ENCODE measurements at places on chromosomes 7 and 10. TPM values are rescaled to one million over a fixed set of nuclear protein-coding genes. Genes with fewer than 3 reads are reported as not detected.

DNA sequence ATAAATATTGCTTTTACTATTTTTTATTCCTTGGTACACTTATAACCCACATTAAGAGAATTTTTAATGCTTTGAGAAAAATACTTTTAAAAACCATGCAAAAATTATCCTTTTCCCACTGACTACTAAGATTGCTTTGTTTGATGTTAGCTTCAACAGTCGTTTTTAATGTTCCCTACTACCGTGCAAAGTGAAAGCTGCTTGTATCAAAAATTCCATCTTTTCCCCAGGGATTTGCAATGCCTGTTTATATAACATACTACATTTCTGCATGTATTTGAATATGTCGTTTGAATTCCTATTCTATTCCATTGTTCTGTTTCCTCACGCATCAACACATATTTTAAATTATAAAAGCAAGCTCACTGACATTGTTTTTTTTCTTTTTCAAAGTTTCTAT, 54.4 kb downstream of the TFPI2 start:
- no peak for DNase-seq

- DNase-seq = no peak
These were observed 1183.7 kb upstream of the SORCS1 start for GRCh38 chr10:108348215-108348614.

SUN3 gene
- not detected for total RNA-seq

DNA sequence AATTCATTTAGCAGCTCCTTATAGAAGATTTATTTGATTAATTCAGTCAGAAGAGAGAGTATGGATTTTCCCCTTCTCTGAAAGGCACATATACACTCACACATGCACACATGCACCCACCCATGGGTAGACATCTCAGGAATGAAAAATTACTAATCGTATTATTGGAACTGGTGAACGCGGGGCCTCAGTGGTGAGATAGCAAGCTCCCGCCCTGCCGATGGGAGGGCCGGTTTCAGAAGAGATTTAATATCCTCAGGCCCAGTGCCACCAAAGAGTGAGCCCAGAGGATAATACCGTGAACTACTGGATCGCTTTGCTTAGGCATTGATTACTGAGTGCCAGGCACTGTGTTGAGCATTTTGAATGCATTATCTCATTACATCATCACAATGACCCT, 38.0 kb upstream of the EMX2 start:
- DNase-seq = no peak

DNA sequence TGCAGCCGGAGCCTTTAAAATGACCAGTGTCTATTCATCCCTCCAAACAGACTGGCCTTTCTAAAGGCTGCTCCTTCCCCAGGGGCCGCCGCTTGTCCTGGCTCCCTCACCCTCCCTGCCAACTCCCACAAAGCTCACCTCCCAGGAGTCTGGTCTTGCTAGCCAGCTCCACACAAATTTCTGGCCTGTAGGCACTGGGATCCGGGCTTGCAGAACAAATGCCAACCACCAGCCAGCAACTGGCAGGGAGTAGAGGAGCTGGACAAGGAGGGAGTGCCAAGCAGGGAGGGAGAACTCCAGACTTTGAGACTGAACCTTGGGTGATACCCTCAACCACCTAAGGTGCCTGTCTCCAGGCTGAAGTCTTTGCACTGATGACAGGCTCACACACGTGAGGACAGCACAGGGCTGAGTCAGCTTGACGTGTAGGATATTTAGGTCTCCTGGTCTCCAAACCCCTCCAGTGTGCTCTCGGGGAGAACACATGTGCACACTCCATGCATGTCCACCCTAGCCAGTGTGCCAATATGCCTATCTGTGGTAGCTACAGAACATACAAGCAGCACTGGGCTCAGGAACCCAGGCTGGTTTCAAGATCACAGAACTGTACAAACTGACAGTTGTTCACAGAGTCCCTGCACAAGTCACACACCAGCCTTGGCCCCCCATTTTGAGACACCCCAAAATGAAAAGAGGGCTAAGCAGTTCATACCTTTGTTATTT, 6.0 kb downstream of the PAX2 start:
- DNase-seq = no peak

- DNase-seq = no peak
These were observed 116.2 kb upstream of the SH2B2 start for GRCh38 chr7:102170393-102170970.

GRCh38 chr10:2899246-2899951, 167.9 kb upstream of the PFKP start:
- no peak for DNase-seq

- peak; percentile 59 for DNase-seq
These were observed 152.0 kb downstream of the MACC1 start for GRCh38 chr7:20064974-20065862.

ADAM8 gene
- 115 TPM for total RNA-seq

AQP1 gene
- total RNA-seq = 0.27 TPM

GRCh38 chr10:69316313-69317059, 38.2 kb downstream of the HK1 start:
- DNase-seq = no peak

- DNase-seq = no peak
These were observed 425.5 kb downstream of the CNTNAP2 start for GRCh38 chr7:146542101-146542500.

FAM200A gene
- 4.9 TPM for total RNA-seq

DNA sequence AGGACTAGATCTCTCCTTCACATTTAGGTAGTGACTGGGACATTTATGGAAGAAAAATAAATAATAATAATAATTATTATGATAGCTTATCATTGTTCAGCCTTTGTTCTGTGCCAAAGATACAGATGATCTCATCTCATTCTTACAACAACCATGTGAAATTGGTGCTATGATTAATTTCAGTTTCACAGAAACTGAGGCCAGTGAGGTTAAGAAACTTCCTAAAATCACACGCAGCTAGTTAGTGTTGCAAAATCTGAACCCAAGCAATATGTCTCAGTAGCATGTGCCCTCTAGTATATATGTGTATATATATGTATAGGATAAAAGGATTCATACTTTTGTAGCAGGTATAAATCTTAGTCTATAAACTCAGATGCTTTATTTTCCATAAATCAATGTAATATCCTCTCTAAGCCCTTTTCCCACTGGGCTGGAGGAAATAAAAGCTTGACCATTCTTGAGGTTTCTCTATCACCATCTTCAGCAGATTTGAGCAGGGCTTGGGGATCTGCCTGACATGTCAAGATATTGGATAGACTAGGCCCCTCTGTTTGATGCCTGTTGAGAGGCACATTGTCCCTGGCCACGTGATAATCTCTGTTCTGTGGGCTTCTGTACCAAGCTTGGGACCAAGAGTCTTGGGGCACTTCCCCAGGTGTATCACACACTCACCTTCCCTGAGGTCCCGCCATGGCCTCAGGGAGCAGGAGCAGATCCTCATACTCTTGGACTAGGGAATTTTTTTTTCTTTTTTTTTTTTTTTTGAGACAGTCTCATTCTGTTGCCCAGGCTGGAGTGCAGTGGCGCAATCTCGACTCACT, 172.6 kb upstream of the NRP1 start:
- DNase-seq = no peak

INPP5A gene
- total RNA-seq = 10.4 TPM

GRCh38 chr7:983004-983615, at the start of gene CYP2W1:
Gene CYP2W1 (plus strand): TSS chr7:983181. CDS start chr7:983212, 31 bp downstream.
- DNase-seq = no peak

GRM3 gene
- not detected for total RNA-seq

DNA sequence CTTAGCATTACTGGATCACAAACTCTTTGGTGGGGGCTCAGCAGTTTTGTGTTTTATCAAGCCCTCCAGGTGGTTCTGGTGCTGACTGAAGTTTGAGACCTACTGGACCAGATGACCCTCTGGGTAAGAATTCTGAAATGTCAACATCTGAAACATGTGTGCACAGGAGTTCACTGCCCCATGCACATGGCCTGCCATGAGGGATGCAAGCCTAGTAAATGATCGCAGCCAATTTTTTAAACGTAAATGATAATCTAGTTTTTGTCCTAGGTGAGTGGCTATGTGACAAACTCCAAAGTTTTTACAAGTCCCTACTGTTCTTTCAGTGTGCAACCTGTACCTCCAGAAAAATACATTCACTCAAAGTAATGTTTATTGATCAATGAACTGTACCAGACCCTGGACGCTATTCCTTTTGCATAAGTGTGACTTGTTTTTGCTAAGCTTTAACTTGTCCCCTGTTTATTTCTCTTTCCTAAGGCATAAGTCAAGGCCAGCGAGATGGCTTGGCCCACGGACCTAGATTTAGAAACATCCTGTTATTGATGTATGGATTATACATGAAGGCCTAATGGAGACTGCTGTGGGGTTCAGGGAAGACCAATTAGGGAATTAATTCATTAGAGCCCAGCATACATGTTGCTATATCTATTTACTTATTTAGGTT, 531.1 kb downstream of the LRMDA start:
- DNase-seq = no peak

KCNIP2 gene
- total RNA-seq = 3.1 TPM

- no peak for DNase-seq
These were observed 523 bp downstream of the AQP1 start for GRCh38 chr7:30912021-30912730.

ZNF25 gene
- 7.5 TPM for total RNA-seq

- no peak for DNase-seq
These were observed 13.7 kb upstream of the SEMA3C start for GRCh38 chr7:80932536-80932935.

- no peak for DNase-seq
These were observed 120.4 kb downstream of the CUBN start for GRCh38 chr10:17009212-17009700.

Measured in activated CD8-positive, alpha-beta T cell treated with anti-CD3 and anti-CD28 coated beads for 36 hours (primary cell).